ELR (cell line): ENCODE measurements at places on chromosomes 7 and 10.

DNA sequence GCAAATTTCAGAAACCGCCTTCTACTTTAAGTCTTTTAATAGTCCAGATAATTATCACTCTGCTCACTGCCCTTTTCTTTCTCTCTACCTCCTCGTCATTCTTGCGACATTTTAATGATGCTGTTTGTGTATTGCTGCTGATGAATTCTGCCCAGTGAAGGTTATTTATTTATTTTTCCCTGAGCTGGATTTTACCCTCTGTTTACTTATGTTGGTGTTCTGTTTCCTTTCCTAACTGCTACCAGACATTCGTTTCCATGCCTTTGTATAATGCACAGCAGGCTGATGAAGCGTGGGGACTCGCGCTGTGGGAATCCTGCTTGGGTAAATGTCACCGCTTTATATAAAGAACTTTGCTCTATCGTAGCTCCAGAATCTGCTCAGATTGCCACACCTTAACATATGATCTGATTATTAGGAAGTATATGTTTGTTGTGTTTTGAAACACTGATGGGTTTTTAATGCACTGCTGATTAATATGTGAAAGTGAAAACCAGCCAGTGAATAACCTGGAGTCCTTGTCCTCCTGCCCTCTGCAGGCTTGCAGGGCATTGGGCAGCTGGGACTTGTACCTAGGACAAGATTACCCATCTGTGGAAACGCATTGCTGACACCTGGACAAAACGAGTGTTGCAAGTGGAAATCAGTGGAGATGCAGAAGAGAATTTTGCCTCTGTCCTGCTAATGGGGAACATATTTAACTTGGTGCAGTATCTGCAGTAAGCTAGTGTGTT is 291.5 kb downstream of the SDK1 start:
- no peak for DNase-seq

DNA sequence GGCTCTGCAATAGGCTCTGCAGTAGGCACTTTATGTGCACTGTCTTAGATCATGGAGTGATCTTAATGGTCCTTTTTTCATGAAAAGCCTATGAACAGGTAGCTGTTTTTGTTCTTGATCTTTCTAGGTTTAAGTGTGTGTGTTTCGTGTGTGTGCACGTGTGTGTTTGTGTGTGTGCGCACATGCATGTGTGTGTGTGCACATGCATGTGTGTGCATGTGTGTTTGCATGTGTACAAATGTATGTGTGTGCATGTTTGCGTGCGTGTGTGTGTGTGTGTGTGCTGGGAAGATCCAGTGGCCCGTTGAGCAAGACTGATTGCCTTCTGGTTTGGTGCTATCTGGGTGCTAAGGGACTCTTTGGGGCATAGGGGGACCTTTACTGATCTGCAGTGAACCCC is 334.8 kb downstream of the GLRX3 start:
- no peak for DNase-seq

- no peak for DNase-seq
Observed at GRCh38 chr10:110959379-110960332, 40.3 kb downstream of the SHOC2 start.

DNA sequence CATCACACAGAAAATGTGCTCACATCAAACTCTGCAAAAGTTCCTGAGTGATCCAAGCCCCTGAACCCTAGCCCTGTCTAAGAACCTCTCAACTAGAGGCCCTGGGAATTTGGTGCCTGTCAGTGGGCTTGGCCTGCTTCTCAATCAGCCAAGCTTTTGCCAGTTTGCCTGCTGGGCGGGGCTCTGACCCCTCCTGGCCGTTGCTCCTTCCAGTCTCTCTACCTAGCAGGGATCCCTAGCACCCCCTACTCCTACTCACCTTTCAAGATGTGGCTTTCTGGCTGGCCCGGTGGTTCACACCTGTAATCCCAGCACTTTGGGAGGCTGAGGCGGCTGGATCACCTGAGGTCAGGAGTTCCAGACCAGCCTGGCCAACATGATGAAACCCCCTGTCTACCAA is 2.1 kb downstream of the KLRG2 start:
- no peak for DNase-seq

DNA sequence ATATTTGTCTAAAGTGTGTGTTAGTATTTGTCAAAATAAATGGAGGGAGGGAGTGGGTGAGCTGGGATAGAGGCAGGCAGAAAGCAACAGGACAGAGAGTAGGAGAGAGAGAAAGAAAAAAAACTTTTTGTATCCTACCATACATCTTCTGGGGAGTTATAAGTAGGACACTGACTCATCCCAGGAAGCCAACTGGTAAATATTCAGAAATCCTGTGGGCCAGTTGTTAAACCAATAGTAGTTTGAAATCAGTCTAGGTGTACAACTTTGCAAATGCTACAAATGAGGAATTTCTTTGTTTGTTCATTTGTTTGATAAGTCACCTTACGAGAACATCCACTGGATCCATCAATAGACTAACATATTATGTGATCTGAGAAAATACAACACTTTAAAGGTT is 980.9 kb downstream of the GATA3 start:
- no peak for DNase-seq

DNA sequence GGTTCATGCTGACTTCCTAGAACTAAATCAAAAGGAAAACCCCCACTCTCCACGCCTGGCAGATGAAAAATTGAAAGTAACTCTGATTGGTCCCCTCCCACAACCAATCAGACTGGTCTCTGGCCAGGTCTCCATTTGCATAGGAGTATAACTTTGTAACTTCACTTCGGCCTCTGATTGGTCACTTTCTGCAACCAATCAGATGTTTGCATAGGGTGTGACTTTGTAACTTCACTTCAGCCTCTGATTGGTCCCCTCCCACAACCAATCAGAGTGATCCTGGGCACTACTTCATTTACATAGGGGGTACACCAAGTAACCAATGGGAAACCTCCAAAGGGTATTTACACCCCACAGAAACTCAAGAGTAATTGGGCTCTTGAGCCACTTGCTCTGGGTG is 306.6 kb upstream of the PFKP start:
- no peak for DNase-seq

GRCh38 chr10:99369551-99369950 is 40.4 kb downstream of the CNNM1 start:
- DNase-seq: peak; percentile 49

DNA sequence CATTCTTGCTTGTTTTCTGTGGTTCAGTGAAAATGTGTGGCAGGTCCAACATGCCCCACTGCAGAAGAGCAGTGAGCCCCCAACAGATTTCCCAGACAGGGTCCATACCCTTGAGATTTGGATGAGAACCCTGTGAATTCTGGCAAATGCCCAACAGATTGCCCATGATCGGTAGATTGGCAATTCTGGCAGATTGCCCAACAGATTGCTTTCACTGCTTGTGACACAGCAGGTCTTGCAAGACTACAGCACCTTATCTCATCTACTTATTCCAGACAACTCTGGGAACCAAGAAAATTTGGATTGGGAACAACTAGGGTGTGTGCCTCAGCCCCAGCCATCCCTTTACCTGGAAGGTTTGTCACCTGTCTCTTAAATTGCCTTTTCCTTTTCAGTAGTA is 143.7 kb upstream of the COL1A2 start:
- no peak for DNase-seq

DNA sequence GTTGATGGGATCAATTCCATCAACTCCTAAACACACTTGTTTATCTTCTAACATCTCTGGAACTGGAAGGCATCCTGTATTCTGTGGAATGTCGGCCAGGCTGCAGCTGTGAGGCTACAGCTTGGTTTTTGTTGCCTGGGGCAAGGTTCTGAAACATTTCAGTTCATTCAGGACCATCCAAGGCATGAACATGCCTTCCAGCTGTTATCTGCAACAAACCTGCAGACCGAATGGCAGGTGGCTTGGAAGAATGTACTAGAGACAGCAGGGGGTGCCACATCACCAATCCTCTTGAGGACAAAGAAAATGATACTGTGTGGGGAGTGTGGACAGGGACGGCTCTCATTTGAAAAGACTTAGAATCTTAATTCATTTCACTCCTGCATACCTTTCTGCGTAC is 12.4 kb downstream of the PAPOLB start:
- DNase-seq: peak; percentile 46
